ENCODE measurements at places on chromosomes 12 and 14.

DNA sequence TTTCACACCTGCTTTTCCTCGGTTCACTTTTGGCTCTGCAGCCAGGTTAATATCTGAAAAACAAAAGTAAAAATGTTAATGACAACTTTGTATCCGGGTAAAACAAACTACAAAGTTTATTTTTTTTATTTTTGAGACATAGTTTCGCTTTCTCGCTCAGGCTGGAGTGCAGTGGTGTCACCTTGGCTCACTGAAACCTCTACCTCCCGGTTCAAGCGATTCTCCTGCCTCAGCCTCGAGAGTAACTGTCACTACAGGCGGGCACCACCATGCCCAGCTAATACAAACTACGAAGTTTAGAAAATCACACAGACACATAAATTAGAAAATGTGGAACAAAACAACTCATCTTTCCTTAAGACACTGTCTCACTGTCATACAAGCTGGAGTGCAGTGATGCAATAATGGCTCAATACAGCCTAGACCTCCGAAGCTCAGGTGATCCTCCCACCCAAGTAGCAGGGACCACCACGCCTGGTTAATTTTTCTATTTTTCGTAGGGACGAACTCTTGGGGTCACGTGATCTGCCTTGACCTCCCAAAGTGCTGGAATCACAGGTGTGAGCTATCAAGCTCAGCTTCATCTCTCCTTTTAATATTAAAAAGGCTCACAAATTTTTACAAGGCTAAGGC is 38.1 kb downstream of the HNRNPC start:
- DNase-seq, result no peak

DNA sequence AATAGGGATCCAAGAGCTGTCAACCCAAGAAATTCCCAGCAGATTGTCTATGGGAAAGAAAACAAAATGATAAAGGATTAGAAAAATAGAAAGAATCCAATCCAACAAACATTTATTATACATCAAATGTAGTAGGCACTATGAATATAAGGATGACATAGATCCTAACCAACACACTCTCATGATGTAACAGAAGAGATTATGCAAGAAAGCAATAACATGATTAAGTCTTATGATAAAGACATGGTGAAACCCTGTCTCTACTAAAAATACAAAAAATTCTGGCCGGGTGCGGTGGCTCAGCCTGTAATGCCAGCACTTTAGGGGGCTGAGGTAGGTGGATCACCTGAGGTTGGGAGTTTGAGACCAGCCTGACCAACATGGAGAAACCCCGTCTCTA is 2.7 kb downstream of the MED6 start:
- peak; percentile 25 for DNase-seq

- no peak for DNase-seq
Measured at GRCh38 chr14:65304963-65305362, 107.6 kb upstream of the FUT8 start.

- DNase-seq, result no peak
Measured at GRCh38 chr12:31321186-31321896, 4.6 kb downstream of the SINHCAF start.

DNA sequence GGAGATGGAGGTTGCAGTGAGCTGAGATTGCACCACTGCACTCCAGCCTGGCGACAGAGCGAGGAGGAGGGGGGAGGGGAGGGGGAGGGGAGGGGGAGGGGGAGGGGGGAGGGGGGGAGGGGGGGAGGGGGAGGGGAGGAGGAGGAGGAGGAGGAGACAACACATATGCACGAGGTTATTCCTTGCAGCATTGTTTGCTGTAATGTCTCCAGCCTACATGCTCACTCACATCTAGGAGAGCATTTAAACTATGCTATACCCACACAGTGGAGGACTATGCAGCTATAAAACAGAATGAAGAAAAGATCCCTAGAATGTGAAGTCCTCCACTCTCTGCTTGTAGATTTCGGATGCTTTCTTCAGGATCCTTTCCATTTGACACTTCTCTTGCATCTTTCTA is 3.5 kb upstream of the HIGD1C start:
- no peak for DNase-seq

DNA sequence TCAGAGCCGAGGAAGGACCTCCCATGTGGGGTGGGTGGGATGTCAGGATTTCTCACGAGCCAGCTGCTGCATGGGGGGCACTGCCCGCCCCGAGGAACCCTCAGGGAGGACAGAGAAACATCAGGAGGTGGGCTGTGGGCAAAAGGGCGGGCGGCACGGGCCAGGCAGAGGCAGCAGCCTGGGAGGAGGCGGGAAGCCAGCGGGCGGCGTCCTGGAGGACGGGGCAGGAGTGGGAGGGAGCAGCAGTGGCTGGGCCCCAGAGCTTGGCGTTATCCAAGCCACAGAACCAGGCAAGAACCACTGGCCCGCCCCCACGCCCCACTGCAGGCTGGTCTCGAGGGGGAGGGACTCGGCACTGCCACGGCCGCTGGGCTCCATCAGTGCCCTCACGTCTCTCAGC is 2.4 kb downstream of the C14orf180 start:
- DNase-seq, result no peak

GRCh38 chr14:21205026-21205677 is 49.3 kb upstream of the OR5AU1 start:
- DNase-seq, result no peak

- DNase-seq, result no peak
Measured at GRCh38 chr12:7282844-7283243, 21.0 kb upstream of the ACSM4 start.

GRCh38 chr12:65759735-65760134 is 64.5 kb upstream of the HMGA2 start:
- DNase-seq, result no peak

DNA sequence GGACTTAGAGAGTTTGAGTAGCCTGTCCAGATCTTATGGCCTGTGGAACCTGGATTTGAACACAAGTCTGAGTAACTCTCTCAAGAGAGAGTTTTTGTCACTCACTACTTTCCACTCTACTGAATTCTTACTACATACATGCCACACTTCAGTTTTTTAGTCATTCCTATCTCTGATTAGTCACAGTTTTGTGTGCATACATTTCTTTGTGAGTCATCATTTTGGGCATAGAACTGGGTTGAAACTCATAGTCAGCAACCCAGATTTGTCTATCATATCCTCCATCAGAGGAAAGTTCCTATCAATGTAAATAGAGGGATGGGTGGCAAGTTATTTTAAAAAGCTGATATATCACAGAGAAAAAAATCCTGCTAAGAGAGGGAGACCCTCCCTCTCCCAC is 42.9 kb downstream of the FLRT2 start:
- DNase-seq, result peak; percentile 88

- peak; percentile 64 for DNase-seq
Measured at GRCh38 chr14:61752626-61753025, 9.6 kb upstream of the SNAPC1 start.

DNA sequence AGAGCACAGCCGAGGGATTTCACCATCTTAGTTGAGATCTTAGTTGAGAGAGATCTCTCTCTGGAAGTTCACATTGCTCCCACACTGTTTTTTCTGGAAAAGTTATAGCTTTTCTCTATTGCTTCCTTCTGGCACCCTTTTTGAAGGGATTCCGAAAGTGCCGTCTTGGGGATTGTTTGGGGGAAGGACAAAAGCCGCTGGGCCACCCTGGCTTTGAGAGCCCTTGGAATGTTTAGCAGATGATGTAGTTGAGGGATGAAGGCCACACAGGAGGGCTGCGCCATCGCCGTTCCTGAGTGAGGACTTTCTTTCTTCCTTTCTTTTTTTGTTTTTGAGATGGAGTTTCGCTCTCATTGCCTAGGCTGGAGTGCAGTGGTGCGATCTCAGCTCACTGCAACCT is 17.7 kb downstream of the PLEKHG3 start:
- no peak for DNase-seq

GRCh38 chr12:96260231-96260630 is 66.1 kb downstream of the ELK3 start:
- no peak for DNase-seq

DNA sequence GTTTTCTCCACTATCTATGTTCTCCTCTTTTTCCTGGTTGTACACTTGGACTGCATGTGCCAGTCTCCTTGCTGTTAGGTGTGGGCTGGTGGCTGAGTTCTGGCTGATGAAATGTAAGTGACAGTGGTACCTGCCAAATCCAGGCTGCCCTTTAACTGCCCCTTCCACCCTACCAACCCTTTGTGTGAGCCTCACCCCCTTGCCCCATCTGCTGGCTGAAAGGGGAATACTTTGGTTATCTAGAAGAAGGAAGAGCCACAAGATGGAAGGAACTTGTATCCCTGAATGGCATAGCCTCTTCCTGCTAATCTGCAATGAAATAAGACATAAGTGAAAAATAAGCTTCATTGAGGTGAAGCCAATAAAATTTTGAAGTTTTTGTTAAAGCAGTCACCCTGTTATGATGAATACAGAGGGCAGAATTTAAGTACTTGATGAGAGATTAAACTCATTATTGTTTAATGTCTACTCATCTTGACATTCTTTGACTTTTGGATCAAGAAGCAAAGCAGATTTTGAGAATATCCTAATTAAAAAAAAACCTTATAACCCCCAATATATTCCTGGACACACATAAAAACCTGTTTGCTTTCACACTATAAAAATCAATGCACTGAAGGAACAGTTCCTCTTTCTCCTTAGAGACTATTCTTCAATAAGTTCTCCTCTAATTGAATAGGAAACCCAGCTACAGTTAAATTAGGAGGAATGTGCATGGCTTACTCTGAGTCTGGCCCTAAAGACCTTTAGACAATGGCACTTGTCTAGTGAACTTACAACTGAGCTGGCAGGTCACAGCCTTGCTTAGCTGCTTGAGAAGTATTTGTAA is 262.6 kb upstream of the BTG1 start:
- peak; percentile 58 for DNase-seq

DNA sequence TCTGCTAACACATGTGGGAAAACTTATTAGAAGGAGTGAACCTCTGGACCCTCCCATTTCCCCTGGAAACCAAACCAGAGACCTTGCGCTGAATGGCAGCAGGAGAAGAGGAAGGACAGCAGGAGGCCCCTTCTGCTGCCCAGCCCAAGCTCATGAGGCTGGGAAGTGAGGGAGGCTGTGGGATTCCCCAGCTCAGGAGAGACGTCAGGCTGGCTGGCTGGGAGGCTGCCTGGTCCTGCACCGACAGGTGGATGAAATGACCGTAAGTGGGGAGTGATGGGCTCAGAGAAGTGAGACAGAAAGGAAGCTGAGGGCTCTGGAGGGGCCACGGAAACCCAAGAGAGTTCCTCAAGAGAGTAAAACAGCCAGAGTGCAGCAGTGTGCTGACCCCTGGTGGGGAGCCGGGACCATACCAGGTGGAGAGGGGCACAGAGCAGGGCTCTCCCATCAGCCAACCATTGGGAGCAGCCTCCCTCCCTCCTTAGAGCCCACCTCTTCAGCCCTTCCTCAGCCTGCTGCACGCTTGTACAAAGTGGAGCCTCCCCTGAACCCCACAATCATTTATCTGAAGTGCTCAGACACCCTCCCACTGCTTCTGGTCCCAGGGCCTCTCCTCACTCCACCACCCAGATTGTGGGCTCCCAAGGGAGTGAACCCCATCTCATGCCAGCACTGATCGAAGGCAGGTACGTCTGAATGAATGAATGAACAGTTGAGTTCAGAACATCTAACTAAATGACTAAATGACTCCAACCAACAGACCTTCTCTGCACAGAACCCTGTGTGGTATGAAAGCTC is 14.0 kb downstream of the TAMALIN start:
- peak; percentile 38 for DNase-seq

DNA sequence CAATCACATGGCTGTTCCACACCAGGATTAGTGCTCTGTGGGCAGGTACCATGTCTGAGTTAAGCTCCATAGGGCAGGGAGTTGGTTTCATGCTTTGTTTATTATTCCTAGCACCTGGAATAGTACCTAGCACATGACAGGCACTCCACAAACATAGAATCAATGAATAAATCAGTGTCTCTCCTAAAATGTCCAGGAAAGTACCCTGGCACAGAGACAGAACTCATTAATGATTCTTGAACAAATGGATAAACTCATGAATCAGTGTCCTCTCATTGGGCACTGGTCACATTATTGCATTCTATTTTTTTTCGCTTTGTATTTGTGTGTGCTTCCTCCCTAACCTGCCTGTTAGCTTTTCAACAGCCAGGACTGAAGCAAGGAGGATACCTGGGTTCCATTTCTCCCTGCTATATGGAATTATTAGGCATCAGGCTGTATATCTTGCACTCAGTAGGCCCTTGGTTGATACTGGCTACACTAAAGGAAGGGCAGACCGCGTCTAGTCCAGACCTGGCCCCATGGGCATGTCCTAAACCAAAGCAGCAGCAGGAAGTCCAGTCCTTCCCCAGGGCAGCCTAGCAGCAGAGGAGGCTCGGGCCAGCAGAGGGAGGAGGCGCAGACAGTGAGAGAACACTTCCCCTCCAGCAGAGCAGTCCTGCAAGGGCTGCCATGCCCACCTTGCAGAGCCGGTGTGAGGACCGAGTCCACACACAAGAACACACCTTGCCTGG is 18.4 kb downstream of the HDAC7 start:
- no peak for DNase-seq

- peak; percentile 10 for DNase-seq
Measured at GRCh38 chr14:103188810-103189480, 65.7 kb downstream of the TNFAIP2 start.

- no peak for DNase-seq
Measured at GRCh38 chr14:105617201-105617777, 90.9 kb downstream of the TMEM121 start.

DNA sequence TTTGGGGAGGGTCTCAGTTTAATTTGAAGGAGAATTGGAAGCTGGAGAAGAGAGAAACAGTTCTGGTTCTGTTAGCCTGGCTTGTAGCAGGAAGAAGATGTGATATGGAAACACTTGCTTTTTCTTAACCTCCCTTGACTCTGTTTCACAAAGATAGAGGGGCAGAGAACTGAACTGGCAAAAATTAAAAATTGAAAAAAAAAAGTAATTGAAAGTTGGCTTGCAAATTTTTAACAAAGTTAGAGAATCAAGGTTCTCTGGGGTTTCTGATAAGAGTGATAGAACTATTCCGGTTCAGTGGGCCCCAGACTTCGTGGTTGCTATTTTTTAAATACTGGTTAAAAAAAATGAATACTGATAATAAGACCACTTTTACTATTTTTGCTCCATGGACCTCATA is 2.8 kb downstream of the CRADD start:
- DNase-seq, result no peak

GRCh38 chr14:84760489-84761126 is 769.3 kb upstream of the FLRT2 start:
- DNase-seq, result no peak

GRCh38 chr14:22807432-22808087 is 7.7 kb downstream of the SLC7A7 start:
- DNase-seq, result no peak

DNA sequence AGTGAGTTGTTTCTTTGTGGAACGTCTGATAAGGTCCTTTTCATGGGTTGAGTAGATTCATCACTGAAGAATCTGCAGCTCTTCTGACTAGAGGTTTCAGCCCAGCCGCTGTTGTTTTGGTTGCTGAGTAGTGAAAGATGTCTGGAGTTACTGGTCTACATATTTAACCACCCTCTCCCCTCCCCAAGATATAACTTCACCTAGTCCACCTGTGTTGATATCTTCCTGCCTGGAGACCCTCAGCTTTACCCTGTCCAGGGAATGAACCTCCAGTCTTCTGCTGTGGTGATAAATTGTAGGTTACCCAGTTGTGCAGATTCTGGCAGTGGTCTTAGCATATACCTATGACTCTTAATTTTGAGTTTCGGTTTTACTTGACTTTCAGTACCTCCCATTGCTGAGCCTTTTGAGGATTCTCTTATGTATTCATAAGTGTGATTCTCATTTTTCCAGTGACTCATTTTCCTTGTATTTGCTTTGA is 62.9 kb downstream of the CCDC91 start:
- DNase-seq, result peak; percentile 30
